ENCODE measurements at places on chromosomes 6 and 20.

- no peak for DNase-seq
Measured at GRCh38 chr20:17391127-17391771, 139.9 kb downstream of the BFSP1 start.

DNA sequence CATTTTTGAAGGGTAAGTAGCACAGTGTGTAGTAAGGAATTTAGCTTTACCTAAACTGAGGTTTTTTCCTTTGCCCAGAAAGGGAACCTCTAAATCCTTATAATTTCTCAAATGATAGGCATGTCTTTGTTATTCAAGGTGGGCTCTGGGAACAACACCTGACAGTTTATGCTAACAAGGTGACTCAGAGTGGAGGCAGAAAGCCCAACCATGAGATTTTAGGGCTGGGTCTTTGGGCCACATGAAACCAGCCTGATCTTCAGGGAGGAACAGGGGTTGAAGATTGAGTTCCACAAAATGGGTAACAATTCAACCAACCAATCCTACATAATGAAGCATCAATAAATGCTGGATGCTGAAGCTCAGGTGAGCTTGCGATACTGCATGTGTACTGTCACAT lies 46.6 kb downstream of the PRSS35 start:
- DNase-seq, result no peak

DNA sequence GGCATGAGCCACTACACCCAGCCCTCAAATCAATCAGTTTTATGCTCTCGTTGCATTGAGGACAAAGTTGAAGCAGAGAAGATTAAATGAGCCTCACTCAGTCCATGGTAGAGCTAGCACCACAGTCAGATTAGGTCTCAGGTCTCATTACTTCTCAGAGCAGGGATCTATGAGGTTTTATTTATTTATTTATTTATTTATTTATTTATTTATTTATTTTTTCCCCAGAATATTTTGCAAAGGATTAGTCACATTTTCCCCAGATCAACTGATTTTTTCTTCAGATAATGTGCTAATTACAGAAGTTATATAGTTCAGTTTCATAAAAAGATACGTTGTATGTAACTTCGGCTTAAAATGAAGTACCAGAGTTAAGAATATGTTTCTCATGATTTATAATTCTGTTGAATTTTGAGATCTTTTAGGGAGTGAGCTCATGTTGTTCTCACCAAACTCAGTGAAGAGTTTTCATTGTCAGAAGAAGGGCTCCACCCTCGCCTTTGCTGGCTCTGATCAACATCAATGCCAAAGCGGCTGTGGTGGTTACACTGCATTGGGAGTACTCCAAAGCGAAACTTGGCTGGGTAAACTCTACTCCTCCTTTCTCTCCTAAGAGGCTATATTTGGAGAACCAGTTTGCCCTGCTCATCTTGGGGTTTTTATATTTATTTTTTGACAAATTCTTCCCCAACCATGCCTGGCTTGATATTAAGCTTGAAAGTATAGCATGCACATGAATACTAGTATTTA lies 12.9 kb upstream of the ID4 start:
- no peak for DNase-seq

DNA sequence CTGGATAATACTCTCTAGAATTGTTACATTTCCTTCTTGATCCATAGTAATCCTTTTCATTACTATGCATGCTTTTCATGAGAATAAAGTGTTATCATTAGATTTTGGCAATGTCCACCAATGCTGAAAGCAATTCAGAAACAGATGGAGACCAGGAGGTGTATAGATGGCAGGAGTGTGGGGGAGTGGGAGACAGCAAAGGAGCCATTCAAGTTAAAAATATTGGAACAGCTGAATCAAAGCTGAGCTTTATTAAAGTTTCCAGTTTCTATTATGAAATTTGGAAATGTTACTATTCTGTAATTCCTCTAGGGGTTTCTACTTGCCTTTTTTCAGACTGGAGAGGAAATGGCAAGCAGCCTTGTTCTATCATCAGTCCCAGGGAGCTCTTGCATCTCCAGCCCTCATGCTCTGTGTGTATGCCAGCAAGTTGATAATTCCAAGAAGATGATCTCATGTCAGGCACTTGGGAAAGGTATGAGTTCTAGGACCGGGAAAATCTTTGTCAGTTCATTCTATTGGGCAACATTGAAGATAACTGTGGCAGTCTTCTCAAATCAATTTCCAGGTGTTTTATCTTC lies 228.0 kb downstream of the CD109 start:
- no peak for DNase-seq

- DNase-seq, result no peak
Measured at GRCh38 chr6:56890683-56891429, 64.1 kb upstream of the BEND6 start.

- no peak for DNase-seq
Measured at GRCh38 chr20:57679113-57679512, 30.7 kb downstream of the PMEPA1 start.

DNA sequence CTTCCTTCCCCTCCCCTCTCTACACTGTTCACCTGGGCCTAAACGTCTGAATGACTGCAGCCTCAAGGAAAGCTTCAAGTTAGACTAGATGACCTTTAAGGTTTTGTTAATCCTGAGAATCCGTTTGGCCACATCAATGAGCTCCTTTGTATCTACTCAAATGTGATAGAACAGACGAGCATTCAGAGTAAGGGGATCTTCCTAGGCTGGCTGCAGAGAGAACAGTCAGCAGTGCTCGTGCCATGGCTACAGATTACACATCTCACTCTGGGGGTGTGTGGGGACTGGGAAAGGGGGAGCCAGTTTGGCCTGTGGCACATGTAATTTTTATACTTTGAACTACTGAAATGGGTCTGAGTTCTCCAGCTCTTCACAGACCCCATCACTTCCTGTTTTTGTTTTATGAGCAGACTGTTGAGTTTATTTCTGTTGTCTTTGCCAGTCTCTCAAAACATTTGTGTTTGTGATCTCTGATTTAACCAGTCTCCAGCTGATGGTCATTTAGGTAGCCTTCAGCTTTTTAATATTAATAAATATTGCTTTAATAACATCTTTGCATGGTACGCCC lies 50.9 kb downstream of the KCNS1 start:
- peak; percentile 82 for DNase-seq

DNA sequence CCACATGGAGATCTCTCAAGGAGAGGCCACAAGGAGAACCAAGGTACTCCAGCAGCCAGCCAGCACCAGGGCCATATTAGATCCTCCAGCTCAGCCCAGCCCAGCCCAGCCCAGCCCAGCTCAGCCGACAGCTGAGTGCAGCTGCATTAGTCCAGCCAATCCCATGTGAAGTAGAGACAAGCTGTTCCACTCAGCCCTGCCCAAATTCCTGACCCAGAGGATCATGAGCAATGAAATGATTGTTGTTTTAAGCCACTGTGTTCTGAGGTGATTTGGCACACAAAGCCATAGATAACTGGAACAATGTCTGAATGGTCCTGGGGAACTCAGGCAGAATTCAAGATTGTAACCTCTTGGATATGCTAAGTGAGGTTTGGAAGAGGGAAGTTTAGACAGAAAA lies 59.5 kb upstream of the BMP2 start:
- no peak for DNase-seq

DNA sequence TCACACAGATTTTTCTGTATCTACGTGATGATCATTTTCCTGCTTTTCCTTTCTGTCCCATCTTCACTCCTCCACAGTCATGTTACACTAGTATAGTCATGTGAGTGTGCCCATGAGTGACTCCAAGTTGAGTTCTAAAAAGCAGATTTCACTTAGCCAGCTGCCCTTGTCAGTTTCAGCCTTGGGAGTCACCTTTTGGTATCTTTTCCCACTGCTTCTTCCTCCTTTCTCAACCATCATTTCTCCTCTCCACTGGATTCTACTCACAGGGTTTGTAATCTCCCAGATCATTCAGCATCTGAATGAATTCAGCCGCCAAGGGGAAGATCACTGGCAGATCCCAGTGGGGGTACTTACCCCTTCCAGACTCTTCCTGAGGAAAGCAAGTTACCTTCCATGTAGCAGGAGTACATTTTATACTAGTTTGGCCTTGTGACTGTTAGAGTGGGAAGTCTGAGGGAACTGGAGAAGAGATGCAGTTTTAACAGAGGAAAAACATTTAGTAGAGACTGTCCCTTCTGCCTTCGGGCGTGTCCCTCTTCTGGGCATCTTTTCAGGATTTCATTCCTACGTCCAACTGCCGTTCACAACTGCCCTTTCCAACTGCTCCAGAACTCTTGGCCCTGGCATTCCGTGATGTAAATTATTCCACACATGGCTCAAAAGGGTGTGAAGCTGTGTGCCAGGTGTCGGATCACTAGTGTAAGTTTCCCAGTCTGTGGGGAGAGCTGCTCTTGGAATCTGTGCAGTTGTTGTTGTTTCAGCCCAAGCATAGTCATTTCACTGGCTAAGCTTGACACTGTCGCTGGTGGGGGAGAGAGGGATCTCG lies 38.9 kb downstream of the BICRAL start:
- peak; percentile 16 for DNase-seq

- no peak for DNase-seq
Measured at GRCh38 chr6:134551245-134551960, 233.5 kb upstream of the SGK1 start.

DNA sequence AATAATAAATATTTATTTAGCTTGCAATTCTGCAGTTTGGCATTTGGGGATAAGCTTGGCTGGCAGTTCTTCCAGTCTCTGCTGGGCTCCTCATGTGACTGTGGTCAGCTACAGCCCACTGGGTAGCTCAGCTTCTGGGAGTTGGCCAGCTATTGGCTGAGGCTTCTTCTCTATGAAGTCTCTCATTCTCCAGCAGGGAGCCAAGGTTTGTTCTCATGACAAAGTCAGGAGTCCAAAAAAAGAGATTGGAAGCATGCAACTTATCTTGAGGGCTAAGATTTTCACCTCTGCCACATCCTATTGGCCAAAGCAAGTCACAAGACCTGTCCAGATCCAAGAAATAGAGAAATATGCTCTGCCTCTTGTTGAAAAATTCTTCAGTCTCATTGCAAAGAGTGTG lies 94.6 kb downstream of the SNAP25 start:
- DNase-seq, result no peak

GRCh38 chr6:133947302-133947900 lies 5.6 kb upstream of the TBPL1 start:
- DNase-seq, result no peak

DNA sequence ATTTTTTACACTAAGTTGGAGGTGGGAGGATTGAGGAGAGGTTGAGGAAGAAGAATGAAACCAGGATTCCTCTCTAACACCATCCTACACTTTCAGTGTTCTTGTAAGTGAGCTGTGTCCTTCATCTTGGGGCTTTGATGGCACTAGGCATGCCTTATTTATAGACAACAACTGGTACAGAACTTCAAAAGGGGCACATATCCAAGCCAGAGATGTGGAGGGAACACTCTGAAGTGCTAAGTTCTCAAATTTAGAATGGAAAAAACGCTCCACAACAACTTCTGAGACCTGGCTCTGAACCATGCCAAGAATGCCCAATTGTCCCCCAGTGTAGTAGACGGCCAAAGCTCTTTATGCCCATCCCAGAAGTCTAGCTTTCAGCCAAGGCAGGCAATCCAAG lies 16.2 kb upstream of the PKHD1 start:
- DNase-seq, result no peak

DNA sequence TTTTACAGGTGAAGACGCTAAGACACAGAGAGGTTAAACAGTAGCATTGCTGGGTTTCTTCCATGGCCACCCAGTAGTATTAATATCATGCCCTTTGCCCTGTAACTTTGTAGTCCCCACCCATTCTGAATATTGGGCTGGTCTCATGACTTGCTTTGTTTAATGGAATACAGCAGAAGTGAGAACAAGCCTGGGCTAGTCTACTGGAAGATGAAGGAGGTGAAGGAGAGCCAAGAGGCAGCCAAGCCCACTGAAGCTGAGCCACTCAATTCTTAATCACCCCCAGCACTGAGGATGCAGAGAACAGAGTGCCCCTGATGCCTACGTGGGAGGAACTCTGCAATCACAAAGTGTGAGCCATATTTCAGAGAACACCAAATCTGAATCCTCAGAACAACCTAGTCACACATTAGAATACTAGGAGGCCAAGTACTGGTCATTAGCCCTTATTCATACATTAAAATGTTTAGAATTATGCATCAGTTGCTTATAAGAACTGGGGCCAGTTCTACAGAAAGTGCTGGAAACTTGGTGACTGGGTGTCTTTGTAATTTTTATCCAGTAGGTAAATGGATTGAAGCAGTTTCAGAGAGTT lies 270.1 kb upstream of the PRND start:
- DNase-seq, result no peak

DNA sequence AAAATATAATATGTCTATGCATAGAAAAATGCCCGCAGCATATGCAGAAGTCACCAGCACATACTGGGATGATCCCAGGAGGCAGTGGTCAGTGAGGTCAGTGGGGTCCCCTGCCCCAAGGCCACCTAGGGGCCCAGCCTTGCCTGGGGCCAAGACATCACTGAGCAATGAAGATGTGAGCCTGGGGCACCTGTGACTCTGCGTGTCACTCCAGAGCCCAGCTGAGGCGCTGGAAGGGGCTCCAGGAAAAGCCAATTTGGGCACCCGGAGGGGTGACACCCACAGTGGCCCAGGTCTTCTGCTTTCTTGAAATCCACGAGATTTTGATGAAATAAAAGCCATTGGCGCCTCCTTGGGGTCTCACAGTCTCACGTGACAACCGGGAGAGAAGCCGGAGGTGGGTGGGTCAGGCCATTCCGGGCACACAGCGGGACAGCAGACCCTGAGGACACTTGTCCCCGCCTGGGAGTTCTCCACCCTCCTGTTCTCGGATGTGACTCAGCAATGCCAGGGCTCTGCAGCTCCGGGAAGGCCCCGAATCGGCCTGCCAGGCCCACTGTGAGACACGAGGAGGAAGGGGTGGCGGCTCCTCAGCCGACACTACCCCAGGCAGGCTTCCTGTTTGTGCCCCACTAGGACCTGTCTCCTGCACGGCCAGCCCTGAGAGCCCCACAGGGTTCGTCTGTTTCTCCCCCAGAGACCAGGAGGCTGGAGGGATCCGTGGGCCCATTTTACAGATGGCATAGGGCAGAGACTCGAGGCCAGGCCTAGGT lies 24.4 kb upstream of the SLCO4A1 start:
- no peak for DNase-seq

DNA sequence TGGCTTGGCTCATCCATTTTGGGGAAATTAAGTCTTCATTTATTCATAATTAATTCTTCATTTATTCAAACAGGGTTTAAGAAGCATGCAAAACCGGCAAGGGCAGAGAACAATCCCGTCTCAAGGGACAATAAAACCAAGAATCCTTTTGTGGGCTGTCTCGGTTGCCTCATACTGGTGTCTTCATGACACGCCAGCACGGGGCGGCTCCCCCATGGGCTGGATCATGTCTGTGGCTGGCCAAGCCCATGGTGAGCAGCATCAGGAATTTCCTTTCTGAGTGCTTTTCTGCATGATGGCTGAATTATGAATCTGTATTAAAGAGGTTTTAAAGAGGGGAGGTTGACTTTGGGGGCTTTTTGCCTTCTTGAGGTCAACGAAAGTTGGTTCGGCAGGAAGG lies 38.3 kb upstream of the DUSP22 start:
- no peak for DNase-seq

GRCh38 chr6:147132889-147133288 lies 71.3 kb upstream of the STXBP5 start:
- no peak for DNase-seq

GRCh38 chr6:13500264-13500663 lies 12.9 kb upstream of the GFOD1 start:
- no peak for DNase-seq
